AG09319 (cell line): ENCODE measurements at places on chromosomes 7 and 10.

DNA sequence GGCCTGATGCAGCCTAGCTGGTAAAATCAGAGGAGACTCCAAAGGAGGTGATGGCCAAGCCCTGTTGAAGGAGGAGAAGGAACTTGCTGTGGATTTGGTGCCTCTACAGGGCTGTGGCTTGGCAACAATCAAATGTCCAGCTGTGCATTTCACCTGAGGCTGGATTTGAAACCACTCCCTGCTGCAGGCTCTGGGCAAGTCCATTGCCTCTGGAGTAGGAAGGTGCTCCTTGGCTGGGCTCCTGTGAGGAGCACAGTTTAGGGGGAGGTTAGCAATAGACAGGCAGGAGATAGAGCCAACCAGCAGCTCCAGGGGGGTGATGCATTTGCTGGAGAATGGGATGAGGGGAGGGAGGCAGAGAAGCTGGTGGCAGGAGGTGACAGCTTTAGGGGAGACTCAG lies 26.5 kb downstream of the CDH23 start:
- DNase-seq = no peak

DNA sequence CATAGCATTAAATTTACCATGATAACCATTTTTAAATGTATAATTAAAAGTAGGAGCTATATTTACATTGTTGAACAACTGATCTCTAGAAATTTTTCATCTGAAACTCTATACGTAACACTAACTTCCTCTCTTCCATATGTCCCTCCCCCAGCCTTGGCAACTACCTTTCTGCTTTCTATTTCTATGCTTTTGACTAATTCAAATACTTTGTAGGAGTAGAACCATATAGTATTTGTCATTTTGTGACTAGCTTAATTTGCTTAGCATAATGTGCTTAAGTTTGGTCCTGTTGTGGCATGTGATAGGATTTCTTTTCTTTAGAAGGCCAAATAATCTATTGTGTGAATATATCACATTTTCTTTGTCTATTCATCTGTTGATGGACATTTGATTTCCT lies 225.3 kb upstream of the POT1 start:
- DNase-seq = no peak

DNA sequence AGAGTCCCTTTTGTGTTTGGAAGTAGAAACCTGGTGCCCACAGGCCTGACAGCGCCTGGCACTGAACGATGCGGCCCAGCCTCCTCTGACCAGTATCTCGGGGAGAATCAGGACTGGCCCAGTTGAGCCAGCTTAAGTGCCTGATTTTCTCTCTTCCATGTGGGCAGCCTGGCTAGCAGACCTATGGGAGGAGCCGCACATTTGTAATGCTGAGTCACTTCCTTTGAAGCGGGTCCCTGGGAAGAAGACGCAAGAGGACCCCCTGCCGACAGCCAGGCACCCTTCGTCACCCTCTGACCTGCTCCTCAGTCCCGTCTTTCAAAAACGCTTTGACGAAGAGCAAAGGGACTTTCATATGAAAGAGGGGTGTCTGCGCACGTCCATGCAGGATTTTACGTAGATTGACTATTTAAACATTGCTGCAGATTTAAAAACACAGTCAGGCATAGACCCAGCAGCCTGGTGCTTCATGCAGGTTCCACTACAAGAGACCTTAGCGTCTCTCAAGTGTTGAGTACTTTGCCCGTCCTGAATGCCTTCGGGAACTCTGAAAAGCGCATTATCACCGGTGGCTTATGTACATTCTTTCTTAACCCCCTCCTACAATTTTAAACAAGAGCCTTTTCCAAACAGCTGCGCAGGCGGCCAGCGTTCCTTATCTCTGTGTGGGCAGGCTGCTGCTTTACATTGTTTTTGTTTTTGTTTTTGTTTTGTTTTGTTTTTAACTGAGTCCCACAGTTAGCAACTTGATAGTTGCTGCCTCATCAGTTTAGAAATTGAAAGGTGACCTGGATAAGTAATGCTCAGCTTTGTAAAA lies 36.5 kb upstream of the AP5Z1 start:
- peak; percentile 27 for DNase-seq

DNA sequence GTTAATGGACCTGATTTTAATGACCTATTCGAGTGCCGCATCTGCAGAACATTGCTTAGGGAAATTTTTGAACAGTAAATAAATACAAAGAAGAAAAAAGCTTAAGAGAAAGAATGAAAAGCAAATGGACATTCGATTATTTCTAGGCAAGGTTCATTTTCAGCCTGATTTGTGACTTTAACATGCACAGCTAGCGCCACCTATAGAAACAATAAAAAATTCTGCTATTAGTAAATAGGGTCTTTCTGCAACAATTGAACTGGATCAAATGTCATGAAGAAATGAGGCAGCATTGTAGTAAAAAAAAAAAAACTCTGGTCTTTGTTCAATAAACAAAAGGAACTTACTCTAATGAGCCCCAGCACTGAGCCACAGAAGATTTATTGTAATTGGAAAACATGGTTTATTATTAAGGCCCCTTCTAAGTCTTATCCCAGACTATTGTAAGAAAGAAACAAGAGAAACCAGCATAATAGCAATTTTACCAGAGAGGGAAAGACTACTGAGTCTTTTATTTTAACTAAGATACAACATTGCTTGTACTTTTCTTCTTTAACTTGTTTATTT lies 41.4 kb upstream of the GHITM start:
- DNase-seq = no peak

GRCh38 chr7:105635197-105635596 lies 53.9 kb upstream of the EFCAB10 start:
- DNase-seq = no peak

DNA sequence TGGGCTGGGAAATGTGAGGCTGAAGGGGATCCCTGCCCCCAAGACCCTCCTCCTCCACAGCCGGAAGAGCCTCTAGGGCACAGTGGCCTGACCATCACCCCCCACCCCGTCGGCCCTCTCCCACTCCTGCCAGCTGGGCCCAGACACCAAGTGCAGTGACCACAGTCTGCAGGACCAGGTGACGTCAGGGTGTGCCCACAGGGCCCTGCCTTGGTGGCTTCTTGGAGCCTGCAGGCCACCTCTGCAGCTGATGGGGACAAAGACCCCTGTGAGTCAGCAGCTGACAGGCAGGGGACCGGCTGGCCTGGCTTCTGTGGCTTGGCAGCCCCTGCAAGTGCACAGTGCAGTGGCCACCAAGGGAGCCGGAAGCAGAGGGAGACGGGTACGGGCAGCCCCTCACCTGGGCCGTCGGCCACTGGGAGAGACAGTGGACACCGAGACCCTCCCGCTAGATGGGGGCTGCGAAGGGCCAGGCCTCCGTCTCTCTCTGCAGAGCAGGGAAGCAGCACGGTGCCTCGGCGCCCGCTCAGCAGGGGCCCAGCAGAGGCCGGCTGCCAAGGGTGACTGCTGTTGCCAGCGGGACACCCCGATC lies 274.6 kb downstream of the ELFN1 start:
- DNase-seq = no peak

- DNase-seq = no peak
These were observed 148.5 kb downstream of the WDR37 start for GRCh38 chr10:1204434-1205326.

DNA sequence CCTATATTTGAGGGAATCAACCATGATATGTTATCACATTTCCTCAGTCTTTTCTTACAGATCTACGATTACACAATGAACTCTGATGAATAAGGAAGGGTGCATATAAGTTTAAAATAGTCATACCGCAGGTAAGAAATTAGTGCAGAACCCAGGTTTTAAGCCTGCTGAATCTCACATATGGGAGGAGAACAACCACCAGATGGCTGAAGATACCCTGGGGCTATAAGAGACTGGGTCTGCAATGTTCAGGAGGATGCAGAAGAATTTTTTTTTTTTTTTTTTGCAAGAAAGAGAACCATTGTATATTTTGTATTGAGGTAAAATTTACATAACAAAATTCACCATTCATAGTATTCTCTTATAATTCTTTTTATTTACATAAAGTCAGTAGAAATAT lies 372.3 kb upstream of the MYO3A start:
- DNase-seq = no peak

GRCh38 chr10:128483216-128483615 lies 357.0 kb upstream of the MKI67 start:
- no peak for DNase-seq

DNA sequence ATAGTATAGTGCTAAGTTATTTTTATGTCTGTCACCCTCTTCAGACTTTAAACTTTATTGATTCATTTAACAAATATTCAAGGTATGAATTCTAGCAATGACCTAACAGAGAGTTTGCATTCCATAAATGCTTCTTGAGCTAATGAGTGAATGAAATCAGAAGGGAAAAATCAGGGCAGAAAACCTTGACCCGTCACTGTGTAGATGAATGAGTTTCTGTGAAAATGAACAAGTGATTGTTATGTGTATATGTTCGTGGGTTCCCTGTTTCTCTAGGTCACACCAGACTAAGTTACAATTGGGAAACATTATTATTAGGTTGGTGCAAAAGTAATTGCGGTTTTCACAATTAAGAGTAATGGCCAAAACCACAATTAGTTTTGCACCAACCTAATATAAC lies 30.1 kb downstream of the APBB1IP start:
- DNase-seq = no peak

- DNase-seq = peak; percentile 78
These were observed 46.7 kb downstream of the NOC3L start for GRCh38 chr10:94315975-94316464.

- no peak for DNase-seq
These were observed 51.9 kb downstream of the ALOX5 start for GRCh38 chr10:45425621-45426563.

GRCh38 chr10:89091496-89091895 lies 100.9 kb downstream of the FAS start:
- no peak for DNase-seq

- DNase-seq = no peak
These were observed 266.4 kb upstream of the LYZL1 start for GRCh38 chr10:29022513-29022912.

DNA sequence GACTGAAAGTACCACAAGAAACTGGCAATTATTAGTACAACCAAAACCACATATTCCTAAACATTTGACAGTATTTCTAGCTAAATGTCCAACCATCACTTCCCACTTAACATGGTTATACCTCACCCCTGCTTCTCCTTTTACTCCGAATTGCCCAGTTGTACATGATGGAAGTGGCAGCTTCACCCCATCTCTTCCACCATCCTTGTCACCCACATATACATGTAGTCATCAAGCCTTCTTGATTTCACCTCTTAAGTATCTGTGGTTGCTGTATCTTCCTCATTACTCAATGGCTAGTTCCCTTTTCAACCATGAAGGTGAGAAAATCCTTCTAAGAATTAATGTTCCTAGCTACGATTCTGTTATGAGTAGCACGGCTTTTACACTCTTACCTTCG lies 388.2 kb downstream of the CALN1 start:
- no peak for DNase-seq

DNA sequence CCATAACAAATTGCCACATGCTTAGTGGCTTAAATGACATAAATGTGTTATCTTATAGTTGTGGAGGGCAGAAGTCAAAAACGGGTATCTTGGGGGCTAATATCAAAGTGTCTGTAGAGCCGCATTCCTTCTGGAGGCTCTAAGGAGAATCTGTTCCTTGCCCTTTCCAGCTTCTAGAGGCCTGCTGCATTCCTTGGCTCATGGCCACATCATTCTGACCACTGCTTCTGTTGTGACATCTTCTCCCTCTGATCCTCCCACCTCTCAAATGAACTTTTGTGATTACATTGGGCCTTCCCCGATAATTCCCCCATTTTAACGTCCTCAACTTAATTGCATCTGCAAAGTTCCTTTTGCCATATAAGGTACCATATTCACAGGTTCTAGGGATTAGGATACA lies 76.1 kb downstream of the CYP26A1 start:
- DNase-seq = no peak

- DNase-seq = no peak
These were observed 15.8 kb downstream of the KLLN start for GRCh38 chr10:87847550-87847949.

- no peak for DNase-seq
These were observed 118.0 kb downstream of the COBL start for GRCh38 chr7:51198654-51199053.

GRCh38 chr7:131657881-131658280 lies 101.5 kb upstream of the PODXL start:
- no peak for DNase-seq

DNA sequence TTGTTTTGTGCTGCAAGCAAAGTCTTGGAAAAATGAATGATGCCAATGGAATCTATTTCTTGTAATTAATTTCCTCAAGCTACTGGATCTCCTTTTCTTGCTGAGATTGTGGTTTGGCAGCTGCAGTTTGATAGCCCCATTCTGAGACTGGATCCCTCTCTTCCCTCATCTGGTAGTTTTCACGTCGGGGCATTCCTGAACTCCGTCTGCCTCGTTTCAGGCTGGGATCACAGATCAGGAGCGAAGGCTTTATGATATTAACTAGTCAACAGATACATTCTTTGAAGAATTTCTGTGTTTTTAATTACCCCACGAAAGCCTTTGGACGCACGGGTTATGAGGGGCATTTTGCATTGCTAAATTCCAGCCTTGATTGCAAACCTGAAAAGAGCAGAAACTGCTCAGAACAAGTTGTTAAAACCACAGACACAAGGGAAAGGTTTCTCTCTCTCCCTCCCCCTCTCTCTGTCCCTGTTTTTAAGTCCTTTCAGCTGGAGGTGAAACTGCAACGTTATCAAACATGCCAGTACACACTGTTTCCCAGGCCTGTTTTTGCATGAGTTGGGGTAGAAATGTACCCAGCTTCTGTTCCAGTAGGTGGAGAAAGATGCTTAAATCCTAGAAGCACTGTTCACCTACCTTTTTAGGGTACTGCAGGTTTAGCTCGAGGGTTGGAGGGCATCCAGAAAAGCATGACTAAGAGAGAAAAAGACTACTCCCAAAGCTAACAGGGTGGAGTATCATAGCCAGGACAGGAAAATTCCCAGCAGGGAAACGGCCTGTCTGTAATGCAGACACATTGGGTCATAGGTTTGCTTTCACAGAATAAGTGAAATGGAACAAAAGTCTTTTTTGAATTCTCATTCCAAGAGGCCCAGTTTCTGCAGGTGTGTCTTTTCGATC lies 124.3 kb downstream of the CUX1 start:
- no peak for DNase-seq

DNA sequence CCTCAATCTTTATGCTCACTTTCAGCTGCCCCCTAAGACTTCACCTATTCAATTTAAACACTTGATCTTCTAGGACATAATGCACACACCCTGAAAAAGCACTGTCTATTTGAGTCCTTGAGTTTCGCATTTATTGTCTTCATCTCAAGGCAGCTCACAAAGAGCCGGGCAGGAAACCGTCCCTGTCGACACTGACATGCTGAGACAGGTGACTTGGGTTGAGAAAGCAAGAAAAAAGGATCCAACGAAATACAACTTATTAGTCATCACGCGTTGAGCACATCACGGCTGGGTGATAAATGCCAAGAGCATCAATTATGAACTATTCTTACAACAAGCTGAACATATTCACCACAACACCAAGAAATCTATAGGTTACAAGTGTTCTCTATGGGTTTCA lies 91.1 kb downstream of the CALN1 start:
- no peak for DNase-seq

GRCh38 chr7:87127019-87127418 lies 25.2 kb upstream of the DMTF1 start:
- no peak for DNase-seq

- DNase-seq = no peak
These were observed 90.9 kb upstream of the IKZF1 start for GRCh38 chr7:50213622-50214017.
